ENCODE measurements at places on chromosomes 12 and 14. TPM values are rescaled to one million over a fixed set of nuclear protein-coding genes. Genes with fewer than 3 reads are reported as not detected.

DNA sequence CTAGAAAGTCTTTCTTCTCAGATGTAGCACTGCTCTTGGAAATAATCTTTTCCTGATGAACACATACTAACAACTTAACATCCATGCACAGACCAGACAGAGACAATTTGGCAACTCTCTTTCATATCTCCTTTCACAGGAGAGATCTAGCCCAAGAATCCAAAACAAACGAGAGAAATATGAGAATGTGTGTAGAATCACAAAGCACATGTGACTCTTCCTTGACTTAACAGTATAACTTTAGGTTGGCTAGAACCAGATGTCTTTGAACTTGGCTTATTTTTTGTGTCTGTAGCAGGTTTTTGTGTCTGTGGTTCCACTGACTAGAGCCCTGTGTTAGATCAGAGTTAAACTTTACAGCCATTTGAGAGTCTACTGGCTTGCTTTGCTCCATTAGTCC is 114.2 kb downstream of the STXBP6 start:
- no peak overlapping the region for H3K4me3 ChIP-seq
- no peaks in the 10 kb centered on the region for H3K36me3 ChIP-seq
- no peaks in the 10 kb centered on the region for H3K4me1 ChIP-seq
- no peaks in the 10 kb centered on the region for H3K27me3 ChIP-seq

The RERGL gene
- not detected for polyA plus RNA-seq

The DHRS4L2 gene
- 14.7 TPM for polyA plus RNA-seq

The NUAK1 gene
- polyA plus RNA-seq: 0.02 TPM

DNA sequence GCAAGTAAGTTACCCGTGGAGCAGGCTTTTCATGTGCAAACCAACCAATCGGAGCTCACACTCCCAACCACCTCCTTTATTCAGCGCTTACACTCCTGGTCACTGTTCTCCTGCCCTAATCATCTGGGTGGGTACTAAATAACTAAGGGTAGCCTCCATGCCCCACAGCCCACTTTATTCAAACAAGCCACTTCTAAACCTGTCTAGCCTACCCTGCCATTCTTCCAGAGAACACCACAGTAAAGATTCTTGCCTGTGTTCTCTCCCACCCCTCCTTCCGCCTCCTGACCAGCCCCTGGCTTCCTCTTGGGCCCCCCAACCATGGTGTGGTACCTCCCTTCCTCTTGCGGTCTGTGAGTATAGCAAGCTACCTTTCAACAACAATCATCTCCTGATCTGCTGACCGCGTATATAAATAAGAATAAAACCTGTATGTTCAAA is 581.9 kb downstream of the VRK1 start:
- H3K27me3 ChIP-seq: no peaks in the 10 kb centered on the region
- H3K4me1 ChIP-seq: peaks cover 79% of the 10 kb centered on the region
- peak overlapping the region; percentile 88 for H3K27ac ChIP-seq

DNA sequence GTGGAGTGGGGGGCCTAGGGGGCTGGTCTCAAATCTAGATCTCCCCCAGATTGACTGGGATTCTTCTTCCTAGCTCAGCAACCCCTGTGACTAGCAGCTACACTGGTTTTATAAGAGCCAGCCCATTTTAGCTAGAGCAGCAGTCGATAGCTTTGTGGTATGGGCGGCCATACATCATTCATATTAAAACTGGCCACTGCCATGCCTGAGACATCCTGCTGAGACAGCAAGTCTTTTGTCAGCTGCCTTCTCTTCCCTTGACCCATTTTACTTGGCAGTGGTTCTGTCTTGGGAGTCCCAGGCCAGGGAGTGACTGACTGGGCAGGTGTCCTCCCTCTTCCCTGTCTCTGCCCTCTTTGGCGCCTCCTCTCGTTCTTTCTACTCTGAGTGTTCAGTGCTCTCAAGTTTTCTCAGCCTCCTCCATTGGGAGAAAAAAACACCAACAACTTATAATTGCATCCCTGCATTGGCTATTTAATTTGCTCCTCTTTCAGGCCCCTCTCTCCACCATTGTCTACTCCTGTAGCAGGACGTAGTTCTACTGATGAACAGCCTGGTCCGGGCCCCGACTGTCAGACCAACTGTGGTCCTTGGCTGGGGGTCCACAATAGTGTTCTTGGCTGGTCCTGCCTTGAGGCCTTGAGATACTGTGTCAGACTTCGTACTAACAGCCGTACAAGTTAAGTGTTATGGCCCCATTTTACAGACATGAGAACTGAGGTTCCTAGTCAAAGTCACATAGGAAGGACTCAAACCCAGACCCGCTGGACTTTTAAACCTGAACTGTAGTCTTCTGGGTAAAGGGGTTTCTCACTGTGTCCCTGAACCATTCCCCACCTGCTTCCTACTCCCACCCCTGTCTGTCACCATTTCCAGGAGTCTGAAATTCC is 18.3 kb upstream of the JDP2 start:
- no peaks in the 10 kb centered on the region for H3K36me3 ChIP-seq
- peaks cover 4% of the 10 kb centered on the region for H3K27me3 ChIP-seq
- H3K27ac ChIP-seq: no peak overlapping the region
- no peak for DNase-seq

- H3K4me3 ChIP-seq: peak overlapping the region; percentile 94
- no peaks in the 10 kb centered on the region for H3K27me3 ChIP-seq
- H3K36me3 ChIP-seq: peaks cover 3% of the 10 kb centered on the region
- peak overlapping the region; percentile 96 for H3K27ac ChIP-seq
These were observed 606 bp downstream of the CINP start for GRCh38 chr14:102362084-102362483.

The FIGNL2 gene
- 0.07 TPM for polyA plus RNA-seq

GRCh38 chr14:106417224-106418049 is 891.1 kb downstream of the TMEM121 start:
- no peaks in the 10 kb centered on the region for H3K4me1 ChIP-seq
- H3K27me3 ChIP-seq: peaks cover 3% of the 10 kb centered on the region
- peak; percentile 78 for DNase-seq
- H3K36me3 ChIP-seq: no peaks in the 10 kb centered on the region
- peak overlapping the region; percentile 10 for H3K27ac ChIP-seq
- no peak overlapping the region for H3K4me3 ChIP-seq

All from immature natural killer cell (primary cell).